Stimulated activated CD8-positive, alpha-beta memory T cell treated with anti-CD3 and anti-CD28 coated beads, Interleukin-15, amount 100 ng/mL, for 48 hours (primary cell): ENCODE measurements at places on chromosomes 7 and 10.
A peak's percentile ranks its signal among the peaks of the same experiment; 100 is the strongest.

GRCh38 chr10:46001187-46001756, 29.0 kb downstream of the TIMM23 start:
- no peak for DNase-seq

DNA sequence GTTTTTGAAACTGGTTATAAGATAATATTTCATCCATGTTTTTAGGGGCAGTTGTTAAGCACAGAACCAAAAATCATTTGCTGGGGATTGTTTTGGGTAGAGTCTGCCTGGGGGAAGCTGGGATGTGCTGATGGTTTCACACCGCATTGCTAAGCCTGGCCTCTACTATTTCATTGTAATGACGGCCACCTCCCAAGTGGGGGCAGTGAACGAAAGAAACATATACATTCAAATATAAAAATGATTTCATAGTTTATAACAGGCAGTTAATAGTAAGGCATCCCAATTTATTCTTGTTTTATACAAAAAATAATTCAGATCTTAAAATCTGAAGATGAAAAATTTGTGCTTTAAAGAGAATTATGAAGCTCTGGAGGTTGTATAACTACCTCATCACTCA, 750.8 kb downstream of the REEP3 start:
- DNase-seq = no peak

- no peak for DNase-seq
Measured at GRCh38 chr10:11462071-11462470, 149.4 kb downstream of the USP6NL start.

DNA sequence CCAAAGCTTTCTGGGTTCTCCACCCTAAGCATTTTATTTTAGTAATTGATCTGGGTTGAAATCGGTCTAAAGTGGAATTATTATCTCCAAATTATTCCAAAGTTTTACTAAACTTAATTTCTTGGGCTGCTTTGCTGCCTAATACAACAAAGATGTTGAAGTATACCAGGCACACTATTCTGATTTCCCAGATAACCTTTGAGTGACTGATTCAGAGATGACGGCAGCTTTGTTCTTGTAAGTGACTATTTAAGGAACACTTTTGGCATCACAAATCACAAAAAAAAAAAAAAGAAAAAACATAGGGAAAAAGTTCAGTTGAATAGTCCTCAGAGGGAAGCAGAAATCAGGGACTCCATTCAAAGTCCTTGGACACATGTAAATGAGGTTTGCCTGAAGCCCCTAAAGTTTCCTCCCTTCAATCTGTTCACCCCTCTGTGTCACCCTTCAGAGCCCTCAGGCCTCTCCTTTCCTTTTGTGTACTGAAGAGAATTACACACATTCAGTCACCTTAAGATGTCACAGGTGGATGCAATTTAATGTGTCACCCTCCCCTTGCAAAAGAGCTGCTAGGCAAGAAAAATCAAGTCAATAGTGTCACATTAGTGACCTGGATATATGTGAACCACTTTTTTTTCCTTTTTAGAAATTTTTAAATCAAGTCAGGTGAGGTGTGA, 81.5 kb downstream of the RTKN2 start:
- DNase-seq = no peak

DNA sequence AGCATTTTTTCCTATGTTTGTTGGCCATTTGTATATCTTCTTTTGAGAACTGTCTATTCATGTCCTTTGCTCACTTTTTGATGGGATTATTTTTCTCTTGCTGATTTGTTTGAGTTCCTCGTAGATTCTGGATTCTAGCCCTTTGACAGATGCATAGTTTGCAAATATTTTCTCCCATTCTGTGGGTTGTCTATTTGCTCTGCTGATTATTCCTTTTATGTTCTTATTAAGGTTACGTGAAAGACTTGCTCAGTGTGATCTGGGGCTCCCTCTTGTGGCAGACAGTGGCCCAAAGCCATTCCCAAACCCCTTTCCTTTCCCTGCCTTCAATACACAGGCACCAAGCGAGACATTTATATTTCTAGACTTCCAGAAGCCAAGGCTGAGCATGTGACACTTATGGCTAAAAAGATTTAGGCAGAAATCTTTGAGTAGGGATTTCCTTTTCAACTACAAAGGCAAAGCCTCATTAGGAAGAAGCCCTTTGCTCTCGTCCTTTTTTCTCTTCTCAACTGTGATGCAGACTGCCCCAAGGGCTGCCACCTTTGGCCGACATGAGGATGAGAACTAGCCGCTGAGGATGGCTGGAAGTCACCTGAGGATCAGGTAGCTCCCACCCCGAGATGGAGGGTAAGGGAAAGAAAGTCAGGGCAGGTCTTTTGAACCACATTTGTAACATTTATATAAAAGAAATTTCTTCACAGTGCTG, 23.6 kb downstream of the ST8SIA6 start:
- DNase-seq = no peak

- DNase-seq = no peak
Measured at GRCh38 chr7:112050250-112050881, 155.8 kb downstream of the DOCK4 start.

- DNase-seq = no peak
Measured at GRCh38 chr10:15809450-15809849, 50.9 kb downstream of the MINDY3 start.

GRCh38 chr7:117402109-117402508, 25.2 kb downstream of the ASZ1 start:
- no peak for DNase-seq

DNA sequence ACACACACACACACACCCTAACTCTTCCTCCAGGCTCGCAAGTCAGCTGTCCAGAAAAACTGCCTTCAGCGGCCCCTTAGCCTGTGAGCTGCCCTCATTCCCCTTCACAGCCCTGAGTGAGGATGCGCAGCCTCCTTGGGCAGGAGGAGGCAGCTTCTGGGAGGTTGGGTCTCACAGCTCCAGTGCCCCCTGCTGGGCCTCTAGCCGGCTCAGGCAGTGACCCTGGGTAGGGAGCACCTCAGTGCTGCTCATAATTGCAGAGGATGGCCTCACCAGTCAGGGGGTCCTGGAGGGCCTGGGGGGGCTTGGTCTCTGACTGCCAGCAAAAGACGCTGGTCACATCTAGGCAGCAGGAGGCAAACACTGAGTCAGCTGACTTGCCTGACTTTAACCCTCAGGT, 43.7 kb downstream of the ZNF273 start:
- DNase-seq = peak; percentile 12

GRCh38 chr7:97351488-97351887, 234.0 kb downstream of the SDHAF3 start:
- no peak for DNase-seq

DNA sequence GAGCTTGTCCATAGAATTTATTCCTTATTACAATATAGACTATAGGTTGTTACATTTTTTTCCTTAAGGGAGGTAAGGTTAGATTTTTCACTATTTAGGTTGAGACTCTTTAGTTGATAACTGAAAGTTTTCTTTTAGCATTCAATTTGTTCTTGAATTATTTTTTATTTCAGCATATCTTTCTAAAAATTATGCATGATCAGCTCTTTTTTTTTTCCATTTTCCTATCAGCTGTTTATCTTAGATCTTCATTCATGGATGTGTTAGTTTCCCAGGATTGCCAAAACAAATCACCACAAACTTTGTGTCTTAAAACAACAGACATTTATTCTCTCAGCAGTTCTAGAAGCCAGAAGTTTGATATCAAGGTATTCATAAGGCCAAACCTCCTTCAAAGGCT, 915.9 kb upstream of the C7orf33 start:
- DNase-seq = no peak

DNA sequence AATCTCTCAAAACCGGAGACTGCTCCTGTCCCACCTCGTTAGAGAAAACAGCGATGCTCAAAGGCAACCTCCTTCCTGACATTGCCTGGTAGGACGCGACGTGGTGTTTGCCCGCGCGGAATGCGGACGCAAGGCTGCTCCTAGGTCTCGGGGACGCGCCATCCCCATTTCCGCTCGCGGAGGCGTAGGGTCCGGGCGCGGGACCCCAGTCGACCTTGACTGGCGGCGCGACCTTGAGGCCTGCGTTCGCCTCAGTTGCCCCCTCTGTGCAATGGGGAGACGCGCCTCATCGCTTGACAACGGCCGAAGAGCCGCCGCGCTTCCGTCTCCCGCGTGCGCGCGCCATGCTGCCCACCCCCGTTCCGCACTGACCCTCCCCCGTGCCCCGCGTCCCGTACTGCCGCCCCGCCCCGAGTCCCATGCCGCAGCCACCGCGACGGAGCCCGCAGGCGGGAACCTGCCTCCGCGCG, 412 bp upstream of the PPIA start:
- DNase-seq = no peak

DNA sequence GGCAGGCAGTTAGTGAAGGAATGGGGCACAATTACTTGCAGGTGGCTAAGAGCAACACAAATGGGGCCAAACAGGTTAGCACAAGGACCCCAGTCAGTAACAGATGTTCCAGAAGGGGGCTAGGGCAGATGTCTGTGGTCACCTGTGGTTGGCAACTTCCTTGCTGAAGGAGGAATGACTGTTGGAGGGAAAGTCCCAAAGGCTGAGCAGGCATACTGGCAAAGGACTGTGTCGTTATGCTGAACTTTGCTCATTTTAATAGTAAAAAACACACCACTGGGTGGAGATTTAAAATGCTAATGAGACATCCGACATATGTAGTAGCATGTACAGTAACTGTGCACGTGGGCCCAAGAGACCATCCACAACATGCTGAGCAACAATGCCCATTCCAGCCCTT, 511.6 kb downstream of the CALN1 start:
- DNase-seq = no peak

- no peak for DNase-seq
Measured at GRCh38 chr7:26525398-26526264, 234.0 kb downstream of the SNX10 start.

GRCh38 chr10:62858364-62858763, 42.2 kb upstream of the EGR2 start:
- DNase-seq = no peak

- DNase-seq = no peak
Measured at GRCh38 chr10:74957285-74957961, 131.0 kb downstream of the KAT6B start.

DNA sequence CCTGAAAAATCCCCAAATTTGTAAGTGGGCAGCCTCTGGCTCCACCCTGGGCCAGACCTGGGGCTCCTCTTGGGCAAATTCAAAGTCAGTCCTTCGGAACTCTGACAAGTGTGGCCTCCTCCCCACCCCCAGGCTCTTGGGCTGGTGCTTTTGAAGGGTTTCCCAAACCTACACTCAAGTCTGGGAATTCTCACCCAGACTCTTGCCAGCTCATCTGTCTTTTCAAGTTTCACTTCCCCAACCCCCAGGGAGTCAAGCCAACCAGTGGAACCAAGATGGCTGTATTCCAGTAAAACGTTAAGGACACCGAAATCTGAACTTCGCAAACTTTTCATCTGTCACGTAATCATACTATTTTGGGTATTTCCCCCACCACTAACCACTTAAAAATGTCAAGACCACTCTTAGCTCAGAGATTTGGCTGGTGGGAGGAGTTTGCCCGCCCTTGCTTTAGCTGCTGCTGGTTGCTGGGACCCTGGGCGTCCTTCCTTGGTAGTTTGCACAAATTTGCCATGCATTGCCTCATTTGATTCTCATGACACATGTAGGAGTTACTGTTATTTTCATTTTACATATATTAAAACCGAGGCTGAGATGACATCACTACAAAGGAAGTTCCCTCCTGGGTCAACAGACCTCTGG, 1.7 kb upstream of the MYO1G start:
- peak; percentile 81 for DNase-seq

GRCh38 chr7:121116396-121116795, 127.9 kb downstream of the CPED1 start:
- DNase-seq = no peak

DNA sequence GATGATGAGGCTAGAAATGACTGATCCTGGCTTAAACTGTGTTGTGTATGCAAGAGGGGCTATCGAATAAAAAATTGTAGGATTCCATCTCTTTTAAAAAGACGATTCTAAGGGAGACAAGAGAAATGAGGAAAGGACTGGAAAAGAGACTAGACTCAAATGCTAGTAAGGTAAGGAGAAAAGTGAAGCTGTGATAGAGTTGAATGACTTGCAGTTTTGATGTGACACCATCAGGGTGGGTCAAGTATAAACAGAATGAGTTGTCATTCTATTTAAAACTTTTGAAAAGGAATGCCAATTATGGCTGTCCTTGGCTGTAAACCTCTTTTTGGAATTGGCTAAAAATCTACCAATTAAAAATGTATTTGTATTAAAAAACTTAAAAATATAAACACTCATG, 184.5 kb upstream of the PHF14 start:
- no peak for DNase-seq

- no peak for DNase-seq
Measured at GRCh38 chr7:77391230-77391629, 24.9 kb downstream of the GSAP start.

DNA sequence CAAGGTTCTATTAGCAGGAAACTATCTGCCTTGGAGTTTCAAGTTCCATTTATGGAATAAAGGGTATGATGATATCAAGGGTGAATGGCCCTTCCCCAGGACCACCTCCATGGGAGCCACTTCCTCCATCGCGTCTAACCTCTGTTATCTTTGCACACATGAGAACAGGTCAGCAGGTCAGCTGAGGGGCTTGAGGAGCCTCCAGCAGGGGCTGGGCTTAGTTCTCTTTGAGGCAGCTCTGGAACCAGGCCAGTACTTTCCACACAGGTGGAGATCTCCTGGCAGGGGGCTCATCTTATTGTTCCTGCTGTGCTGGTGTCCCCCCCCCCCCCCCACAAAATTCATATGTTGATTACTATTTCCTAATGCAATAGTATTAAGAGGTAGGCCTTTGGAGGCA, 472.2 kb upstream of the ZMIZ1 start:
- no peak for DNase-seq

DNA sequence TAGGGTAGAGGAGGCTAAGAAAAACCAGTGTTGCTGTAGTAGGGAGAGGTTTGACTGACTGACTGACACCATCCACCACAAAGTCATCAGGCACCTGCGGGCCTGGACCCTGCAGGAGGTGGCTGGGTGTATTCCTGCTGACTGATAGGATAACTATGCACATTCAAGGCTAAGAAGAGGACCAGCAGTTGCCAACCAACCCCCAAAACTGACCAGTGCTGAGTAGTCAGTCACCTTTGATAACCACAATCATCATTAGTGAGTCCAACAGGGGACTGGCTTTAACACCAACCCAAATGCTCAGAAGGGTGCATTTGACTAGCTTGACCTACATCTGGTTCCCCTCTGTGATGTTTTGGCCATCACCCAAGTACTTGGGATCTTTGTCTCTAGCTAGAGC, 30.5 kb downstream of the PLXNA4 start:
- DNase-seq = no peak

- no peak for DNase-seq
Measured at GRCh38 chr10:80466724-80467326, 12.7 kb downstream of the TSPAN14 start.

DNA sequence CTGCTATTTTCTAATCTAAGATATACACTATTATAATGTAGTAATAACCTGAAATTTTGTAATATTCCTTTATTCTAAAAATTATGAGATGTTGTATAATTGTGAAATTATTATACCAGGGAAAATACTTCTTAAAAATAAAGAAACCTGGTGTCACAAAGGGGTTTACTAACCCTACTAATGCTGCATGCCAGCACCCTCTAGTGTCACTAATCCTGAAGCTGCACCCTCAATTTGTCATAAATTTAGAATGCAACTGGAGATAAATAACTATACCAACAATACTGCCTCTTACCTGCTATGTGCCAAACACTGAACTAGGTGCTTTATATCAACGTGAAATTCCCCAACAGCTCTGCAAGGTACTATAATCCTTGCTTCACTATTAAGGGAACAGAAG, 30.8 kb downstream of the TM9SF3 start:
- DNase-seq = no peak
